ENCODE measurements at places on chromosomes 2 and 18.

DNA sequence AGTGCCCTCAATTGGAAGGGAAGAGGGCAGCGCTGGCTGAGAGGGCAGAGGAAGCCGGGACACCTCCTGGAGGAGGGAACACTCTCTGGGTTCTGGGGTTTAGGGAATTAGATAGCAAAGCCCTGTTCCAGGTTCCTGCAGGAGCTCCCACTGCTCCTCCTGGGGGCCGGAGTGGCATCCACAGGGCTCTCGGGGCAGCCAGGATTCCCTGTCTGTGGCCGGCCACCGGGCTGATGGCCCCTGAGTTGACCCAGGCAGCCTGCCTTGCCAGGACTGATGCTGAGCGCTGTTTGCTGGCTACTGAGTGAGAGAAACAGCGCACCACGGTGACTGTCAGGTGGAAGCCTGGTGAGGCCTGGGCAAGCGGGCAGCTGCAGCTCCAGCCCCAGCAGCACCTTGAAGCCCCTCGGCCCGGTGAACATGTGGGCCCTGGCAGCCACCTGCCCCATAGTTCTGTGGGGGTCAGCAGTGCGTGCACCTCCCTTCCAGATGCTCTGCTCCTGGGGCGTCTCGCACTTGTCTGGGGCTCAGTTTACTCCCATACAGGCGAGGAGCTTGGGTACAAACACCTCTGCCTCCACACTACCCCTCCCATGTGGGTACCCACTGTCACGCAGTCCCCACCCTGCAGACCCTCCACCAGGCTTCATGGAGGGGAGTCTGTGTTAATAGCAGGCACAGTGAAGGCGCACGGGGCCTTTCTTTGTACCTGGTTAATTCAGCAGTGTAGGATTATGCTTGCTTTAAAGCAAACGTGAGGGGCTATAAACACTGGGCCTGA lies 7.7 kb upstream of the ALLC start:
- DNase-seq, result no peak

DNA sequence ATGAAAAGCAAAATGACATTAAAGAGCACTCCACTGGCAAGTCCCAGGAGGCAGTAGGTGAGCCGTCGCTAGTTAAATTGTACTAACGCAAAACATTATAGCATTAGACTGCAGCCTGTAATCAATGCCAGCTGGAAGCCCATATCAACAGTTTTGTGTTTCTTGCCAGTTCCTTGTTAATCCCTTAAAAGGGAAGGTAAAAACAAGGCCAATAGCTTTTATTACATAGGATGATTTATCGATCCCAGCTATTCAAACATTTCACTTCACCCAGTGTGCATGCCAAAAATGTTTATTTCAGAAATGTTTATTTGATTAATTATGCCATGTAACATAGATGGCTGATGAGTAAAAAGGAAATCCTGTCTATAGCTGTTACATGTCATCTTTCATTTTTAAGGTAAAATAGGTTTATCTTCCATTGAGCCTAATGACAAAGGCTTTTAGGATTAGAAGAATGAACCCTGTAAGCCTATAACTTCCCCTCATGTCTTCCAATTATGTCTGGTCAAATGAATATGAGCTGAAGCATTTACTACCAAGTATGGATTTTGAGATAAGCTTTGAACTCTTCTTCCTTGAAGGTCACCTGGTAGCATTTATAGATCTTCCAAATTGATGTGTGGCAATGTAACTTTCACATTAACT lies 591.2 kb downstream of the RNF144A start:
- DNase-seq, result no peak

GRCh38 chr2:149400997-149401396 lies 70.6 kb downstream of the LYPD6 start:
- no peak for DNase-seq

- no peak for DNase-seq
Observed at GRCh38 chr2:71713581-71714580, 260.5 kb downstream of the DYSF start.

- peak; percentile 91 for DNase-seq
Observed at GRCh38 chr2:218406209-218406948, 6.7 kb downstream of the CTDSP1 start.

GRCh38 chr18:28459587-28459986 lies 282.7 kb upstream of the CDH2 start:
- DNase-seq, result no peak

GRCh38 chr2:86622519-86623042 lies 1.1 kb downstream of the RNF103 start:
- DNase-seq, result peak; percentile 22

DNA sequence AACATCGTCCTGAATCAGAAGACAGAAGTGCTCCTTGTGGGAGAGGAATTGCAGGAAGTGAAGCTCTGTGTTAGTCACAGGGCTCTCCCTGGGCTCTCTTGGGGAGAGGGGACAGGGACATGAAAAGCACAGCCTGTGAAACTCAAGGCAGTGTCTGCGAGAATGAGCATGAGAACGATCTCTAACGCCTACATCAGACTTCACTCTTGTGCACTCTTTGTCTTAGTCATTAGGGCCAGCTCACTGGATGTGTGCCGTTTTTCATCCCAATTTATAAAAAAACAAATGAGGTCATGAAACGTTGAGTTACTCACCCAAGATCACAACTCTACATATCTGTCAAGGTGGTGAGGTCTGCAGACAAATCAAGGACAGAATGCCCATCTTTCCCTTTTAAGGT lies 27.0 kb upstream of the TWIST2 start:
- no peak for DNase-seq

- peak; percentile 33 for DNase-seq
Observed at GRCh38 chr18:31555971-31556747, 35.5 kb upstream of the TTR start.

- no peak for DNase-seq
Observed at GRCh38 chr2:222133897-222134296, 164.9 kb downstream of the PAX3 start.

DNA sequence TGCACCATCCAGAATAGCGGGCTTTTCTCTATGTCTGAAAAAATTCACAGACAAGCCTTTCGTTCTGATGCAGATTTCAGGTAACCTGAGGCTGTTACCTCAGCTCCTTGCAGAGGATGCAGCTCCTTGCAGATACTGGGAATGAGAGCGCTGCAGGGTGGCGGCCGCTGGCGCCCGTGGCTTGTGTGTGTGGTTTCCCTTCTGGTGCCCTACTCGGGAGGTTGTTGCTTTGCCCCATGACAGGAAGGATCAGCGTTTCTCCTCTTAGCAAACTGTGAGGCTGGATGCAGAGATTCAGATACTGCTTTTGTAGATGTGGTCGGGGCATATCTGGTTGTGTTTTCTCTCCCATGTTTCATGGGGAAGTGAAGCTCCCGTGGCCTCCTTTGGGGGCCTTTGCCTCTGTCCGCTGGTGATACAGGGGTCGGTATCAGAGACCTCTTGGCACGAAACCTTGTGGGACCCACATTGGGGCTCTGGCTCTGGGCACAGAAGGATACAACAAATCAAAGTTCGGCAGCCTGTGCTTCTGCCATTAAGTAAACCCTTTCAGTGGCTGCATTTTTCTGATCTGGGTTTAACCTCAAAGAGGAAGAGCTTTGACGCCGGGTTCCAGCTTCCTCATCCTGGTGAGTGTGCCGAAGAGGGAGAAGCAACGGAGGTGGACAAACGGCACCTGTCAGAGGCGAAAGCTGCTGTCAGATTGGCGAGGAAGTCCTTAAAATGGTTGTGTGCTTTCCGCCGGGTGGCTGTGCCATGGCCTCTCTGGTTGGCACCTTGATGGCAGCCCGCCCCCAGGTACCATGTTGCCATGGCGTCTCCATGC lies 127.8 kb downstream of the MBP start:
- DNase-seq, result no peak

- no peak for DNase-seq
Observed at GRCh38 chr18:31211047-31211446, 48.4 kb upstream of the DSC1 start.

GRCh38 chr2:174485788-174486562 lies 854 bp downstream of the GPR155 start:
- DNase-seq, result peak; percentile 39

DNA sequence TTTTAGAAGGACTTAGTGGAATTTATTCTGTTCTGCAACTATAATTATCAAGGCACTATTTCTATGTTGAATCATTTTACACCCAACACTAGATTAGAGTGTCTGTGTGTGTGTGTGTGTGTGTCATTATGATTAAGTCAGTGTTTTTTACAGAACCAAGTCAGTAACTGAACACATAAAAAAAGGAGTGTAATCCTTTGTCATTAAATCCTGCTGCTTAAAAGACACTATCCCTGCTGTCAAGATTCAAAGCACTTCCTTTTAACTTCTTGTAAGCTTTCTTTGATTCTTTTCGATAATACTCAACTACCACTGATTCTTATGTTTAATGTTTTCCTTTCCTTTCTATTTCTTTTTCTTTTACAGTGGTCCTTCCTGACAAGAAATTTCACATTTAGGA lies 306.7 kb downstream of the ZNF804A start:
- DNase-seq, result no peak

DNA sequence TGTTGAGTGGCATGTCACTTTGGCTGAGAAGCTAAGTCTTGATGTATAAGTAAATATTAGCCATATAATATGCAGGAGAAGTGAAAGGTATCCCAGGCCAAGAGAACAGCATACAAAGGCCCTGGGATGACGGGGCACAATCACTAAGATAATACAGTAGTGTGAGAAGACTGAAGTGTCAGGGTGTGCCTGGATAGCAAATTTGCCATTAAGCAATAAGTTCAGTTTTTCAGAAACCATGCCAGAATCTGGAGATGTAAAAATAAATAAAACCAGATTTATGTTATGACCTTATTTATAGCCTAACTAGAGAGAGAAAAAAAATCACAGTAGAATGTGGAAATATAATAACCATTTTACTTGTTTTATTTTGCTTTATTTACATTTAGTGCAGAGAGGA lies 1858.7 kb upstream of the CELF4 start:
- DNase-seq, result no peak

- DNase-seq, result no peak
Observed at GRCh38 chr2:205996161-205996560, 89.8 kb downstream of the INO80D start.

- DNase-seq, result no peak
Observed at GRCh38 chr2:43171789-43172188, 54.6 kb downstream of the ZFP36L2 start.

- no peak for DNase-seq
Observed at GRCh38 chr2:209091056-209091455, 332.8 kb upstream of the MAP2 start.

- DNase-seq, result no peak
Observed at GRCh38 chr18:26479065-26479680, 69.2 kb downstream of the KCTD1 start.

DNA sequence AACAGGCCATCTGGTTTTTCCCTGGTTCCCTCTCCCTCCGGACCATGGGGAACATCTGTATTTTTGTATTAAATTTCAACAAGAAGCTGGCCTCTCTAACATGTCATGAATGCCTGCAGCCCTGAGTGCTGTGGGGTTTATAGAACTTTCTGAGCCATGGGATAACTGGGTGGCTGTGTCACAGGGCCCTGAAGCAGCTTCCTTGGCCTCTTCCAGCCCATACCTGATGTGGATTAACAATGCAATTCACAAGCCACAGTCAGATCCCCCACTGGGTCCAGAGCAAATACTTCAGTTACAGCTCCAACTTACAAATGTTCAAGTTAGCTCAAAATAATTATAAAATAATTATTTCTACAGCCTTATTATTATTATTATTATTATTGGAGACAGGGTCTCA lies 307.8 kb upstream of the CELF4 start:
- no peak for DNase-seq

DNA sequence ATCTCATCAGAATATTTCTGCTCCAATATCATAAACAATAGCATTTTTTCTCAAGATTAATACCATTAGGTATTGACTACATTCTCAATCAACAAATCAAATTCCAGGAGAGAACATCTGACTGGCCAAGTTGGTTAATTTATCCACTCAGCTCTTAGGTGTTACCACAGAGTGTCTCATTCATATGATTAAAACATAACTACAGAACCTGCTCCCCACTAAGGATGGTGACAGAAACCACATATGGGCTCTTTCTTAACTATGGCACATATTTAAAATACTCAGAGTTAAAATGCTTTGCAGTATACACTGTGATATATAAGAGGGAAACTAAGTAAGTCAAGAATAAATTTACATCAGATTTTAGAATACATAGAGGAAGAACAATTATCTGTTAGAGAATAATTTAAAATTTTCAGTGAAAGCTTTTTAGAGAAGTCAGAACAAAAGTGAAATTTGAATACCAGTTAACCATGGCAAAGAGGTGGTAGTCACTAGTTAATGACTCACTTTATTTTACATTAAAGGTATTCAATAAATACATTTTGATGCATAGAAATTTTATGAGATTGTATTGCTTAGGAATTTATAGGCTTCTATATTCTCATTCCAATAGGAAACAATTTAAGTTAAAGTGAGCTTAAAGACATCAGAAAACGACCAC lies 1120.8 kb upstream of the TMEFF2 start:
- DNase-seq, result no peak

DNA sequence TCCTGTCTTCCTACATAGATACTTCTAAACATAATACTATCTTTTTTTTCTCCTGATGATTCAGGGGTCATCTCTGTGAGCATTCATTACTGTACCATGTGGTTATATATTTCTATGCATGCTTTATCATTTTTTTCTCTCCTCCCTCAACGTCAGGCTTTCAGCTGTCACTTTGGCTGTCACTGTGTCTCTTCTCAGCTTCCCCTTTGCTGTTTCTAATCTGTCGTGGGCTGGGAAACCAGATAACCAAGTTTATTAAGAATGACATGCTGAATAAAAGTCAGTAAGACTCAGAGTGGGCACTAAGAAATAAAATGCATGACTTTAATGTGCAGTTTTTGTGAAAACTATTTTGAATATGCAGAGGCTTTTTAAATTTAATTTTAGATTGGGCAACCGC lies 344.6 kb downstream of the NRXN1 start:
- DNase-seq, result no peak

- DNase-seq, result no peak
Observed at GRCh38 chr2:30934066-30934465, 126.8 kb upstream of the CAPN13 start.

GRCh38 chr18:68417826-68418225 lies 297.1 kb downstream of the TMX3 start:
- no peak for DNase-seq

- no peak for DNase-seq
Observed at GRCh38 chr18:32688821-32689220, 84.0 kb downstream of the KLHL14 start.

- DNase-seq, result no peak
Observed at GRCh38 chr2:44480068-44480467, 118.3 kb downstream of the CAMKMT start.

DNA sequence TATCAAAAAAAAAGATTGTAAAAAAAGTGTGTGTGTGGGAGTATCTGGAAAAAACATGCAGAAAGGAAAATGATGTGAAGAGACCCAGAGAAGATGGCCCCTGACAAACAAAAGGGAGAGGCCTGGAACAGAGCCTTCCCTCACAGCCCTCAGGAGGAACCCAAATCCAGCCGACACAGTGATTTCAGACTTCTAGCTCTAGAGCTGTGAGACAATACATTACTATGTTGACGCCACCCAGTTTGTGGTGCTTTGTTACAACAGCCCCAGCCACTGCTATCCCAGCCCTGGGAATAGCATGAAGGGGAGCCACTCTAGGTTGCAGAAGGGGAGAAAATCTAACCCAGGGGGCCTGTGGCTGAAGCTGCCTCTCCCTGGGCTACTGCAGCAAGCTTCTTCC lies 59.0 kb upstream of the ZBTB7C start:
- no peak for DNase-seq

- no peak for DNase-seq
Observed at GRCh38 chr2:159140070-159140769, 146.3 kb downstream of the WDSUB1 start.

- DNase-seq, result no peak
Observed at GRCh38 chr2:199370150-199370780, 87.5 kb downstream of the SATB2 start.

Data from stimulated activated CD4-positive, alpha-beta T cell treated with anti-CD3 and anti-CD28 coated beads, Interleukin-4, amount 100 ng/mL, for 24 hours (primary cell).